ENCODE measurements at places on chromosomes 1 and 21.

- no peaks in the 10 kb centered on the region for H3K27me3 ChIP-seq
- no peaks in the 10 kb centered on the region for H3K36me3 ChIP-seq
- H3K4me3 ChIP-seq, result no peak overlapping the region
- DNase-seq, result no peak
These were observed 1.1 kb downstream of the HOOK1 start for GRCh38 chr1:59815892-59816291.

GRCh38 chr21:43814215-43815106 is 25.1 kb downstream of the RRP1 start:
- H3K4me3 ChIP-seq, result no peak overlapping the region
- no peak overlapping the region for H3K27ac ChIP-seq
- peaks cover 2% of the 10 kb centered on the region for H3K36me3 ChIP-seq
- no peak for DNase-seq
- no peaks in the 10 kb centered on the region for H3K4me1 ChIP-seq
- H3K27me3 ChIP-seq, result no peaks in the 10 kb centered on the region

DNA sequence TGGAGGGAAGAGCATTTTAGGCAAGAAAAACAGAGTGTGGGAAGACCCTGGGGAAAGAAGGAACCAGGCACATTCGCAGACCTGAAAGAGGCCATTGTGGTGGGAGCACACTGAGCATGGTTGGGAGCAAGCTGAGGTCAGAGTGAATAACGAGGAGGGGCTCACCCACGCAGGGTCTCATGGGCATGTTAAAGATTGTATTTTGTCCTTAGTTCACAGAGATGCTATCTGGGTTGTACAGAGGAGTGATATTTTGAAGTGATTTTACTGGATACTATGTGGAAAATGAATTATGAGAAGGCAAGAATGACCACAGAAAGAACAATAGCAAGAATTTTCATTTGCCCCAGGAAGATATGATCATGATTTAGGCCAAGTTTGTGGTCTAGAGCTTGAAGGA is 578.3 kb upstream of the NR5A2 start:
- no peak overlapping the region for H3K27ac ChIP-seq
- H3K4me3 ChIP-seq, result no peak overlapping the region
- no peaks in the 10 kb centered on the region for H3K4me1 ChIP-seq
- H3K27me3 ChIP-seq, result no peaks in the 10 kb centered on the region

DNA sequence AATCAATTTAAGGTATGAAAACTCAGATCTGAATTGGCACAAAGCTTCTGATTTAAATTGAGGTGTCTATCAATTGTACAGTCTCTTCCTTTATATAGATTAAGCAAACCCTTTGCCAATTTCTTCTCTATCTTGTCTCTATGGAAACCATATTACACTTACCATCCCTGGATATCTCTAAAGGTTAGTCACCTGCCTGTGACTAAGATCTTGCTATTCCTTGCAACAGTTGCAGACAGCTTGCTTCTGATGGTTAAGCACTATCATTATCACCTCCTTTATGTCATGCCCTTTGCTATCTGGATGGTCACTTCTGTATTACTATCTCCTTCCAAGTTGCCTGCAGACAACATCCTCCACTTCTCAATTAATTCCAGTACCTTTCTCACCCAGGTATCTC is 998.6 kb upstream of the B3GALT2 start:
- H3K4me1 ChIP-seq, result no peaks in the 10 kb centered on the region
- H3K36me3 ChIP-seq, result no peaks in the 10 kb centered on the region
- no peak overlapping the region for H3K27ac ChIP-seq
- H3K27me3 ChIP-seq, result peaks cover 1% of the 10 kb centered on the region
- H3K4me3 ChIP-seq, result no peak overlapping the region

DNA sequence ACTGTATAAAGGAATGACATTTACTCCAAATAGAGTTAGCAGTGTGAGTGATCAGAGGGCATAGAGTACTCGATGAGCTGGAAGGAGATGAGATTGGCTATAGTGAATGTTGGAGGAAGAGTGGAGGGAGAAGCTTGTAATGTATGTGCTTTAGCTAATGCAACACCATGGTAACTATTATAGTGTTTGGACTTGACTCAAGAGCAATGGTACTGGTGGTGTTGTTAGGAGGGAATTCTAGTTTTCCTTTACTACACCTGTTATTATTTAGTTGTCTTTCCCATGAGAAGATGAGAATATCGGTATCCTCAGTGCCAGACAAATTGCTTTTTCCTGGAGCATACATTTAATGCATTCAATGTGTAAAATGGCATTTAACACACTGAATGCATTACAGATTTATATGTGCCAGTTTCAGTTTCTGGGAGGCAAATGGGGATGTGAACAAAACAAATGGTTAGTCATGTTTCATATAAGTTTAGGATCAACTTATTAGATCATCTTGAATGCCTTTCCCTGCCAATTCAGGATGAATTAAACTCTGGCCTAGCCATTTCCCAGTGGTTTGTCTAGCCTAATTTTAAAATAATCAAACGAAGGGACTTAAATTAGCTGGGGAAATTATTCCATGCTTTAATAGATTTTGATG is 291.1 kb upstream of the ADAMTS5 start:
- no peak overlapping the region for H3K27ac ChIP-seq
- peaks cover 1% of the 10 kb centered on the region for H3K27me3 ChIP-seq
- H3K4me3 ChIP-seq, result no peak overlapping the region
- no peaks in the 10 kb centered on the region for H3K36me3 ChIP-seq
- no peak for DNase-seq

DNA sequence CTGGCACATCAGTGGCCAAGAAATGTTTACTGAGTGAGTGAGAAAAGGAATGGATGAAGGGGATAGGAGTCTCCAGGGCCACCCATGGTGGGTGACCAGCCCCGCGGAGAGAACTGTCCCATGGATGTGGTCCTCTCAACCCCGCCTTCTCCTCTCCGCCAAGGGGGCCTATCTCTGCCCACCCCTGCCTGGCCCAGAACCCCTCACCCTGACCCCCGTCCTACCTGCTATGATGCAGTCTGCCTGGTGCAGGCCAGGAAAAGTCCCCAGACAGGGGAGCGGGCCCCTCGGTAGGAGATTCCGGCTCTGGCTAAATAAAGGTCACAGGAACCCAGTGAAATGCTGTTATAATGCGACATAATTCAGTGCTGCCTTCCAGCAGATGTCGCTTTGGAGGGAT is 107.6 kb downstream of the PTPRU start:
- no peak overlapping the region for H3K4me3 ChIP-seq
- no peaks in the 10 kb centered on the region for H3K4me1 ChIP-seq
- no peak overlapping the region for H3K27ac ChIP-seq
- H3K36me3 ChIP-seq, result no peaks in the 10 kb centered on the region
- no peaks in the 10 kb centered on the region for H3K27me3 ChIP-seq

- H3K4me1 ChIP-seq, result no peaks in the 10 kb centered on the region
- no peaks in the 10 kb centered on the region for H3K36me3 ChIP-seq
- H3K27ac ChIP-seq, result no peak overlapping the region
These were observed 22.3 kb downstream of the C1orf146 start for GRCh38 chr1:92240034-92240433.

GRCh38 chr1:181255270-181255929 is 166.9 kb downstream of the IER5 start:
- H3K27ac ChIP-seq, result no peak overlapping the region
- peaks cover 3% of the 10 kb centered on the region for H3K4me1 ChIP-seq
- no peaks in the 10 kb centered on the region for H3K27me3 ChIP-seq
- H3K36me3 ChIP-seq, result no peaks in the 10 kb centered on the region
- no peak for DNase-seq
- H3K4me3 ChIP-seq, result no peak overlapping the region

- no peaks in the 10 kb centered on the region for H3K36me3 ChIP-seq
- DNase-seq, result no peak
- no peak overlapping the region for H3K4me3 ChIP-seq
These were observed 3.3 kb downstream of the GCSAML start for GRCh38 chr1:247552231-247552630.

GRCh38 chr1:17653728-17654351 is 101.3 kb upstream of the ACTL8 start:
- H3K27me3 ChIP-seq, result no peaks in the 10 kb centered on the region
- no peaks in the 10 kb centered on the region for H3K4me1 ChIP-seq
- peak overlapping the region; percentile 49 for H3K27ac ChIP-seq

DNA sequence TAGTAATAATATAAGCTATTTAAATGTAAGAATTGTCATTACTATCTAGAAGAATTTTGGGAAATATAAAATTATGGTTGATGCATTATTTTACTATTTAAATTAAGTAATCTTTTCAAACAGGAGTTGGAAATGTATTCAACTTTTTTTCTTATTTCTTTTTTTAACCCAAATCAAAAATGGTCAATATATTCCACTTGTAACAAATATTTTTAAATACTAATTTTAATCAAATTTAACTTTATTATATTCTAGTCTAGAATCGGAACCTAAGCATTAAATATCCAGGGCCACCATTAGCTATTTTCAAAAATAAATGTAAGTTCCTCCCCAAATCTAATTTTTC is 37.2 kb upstream of the S1PR1 start:
- no peak for DNase-seq
- no peak overlapping the region for H3K4me3 ChIP-seq
- H3K4me1 ChIP-seq, result no peaks in the 10 kb centered on the region
- H3K27me3 ChIP-seq, result no peaks in the 10 kb centered on the region

DNA sequence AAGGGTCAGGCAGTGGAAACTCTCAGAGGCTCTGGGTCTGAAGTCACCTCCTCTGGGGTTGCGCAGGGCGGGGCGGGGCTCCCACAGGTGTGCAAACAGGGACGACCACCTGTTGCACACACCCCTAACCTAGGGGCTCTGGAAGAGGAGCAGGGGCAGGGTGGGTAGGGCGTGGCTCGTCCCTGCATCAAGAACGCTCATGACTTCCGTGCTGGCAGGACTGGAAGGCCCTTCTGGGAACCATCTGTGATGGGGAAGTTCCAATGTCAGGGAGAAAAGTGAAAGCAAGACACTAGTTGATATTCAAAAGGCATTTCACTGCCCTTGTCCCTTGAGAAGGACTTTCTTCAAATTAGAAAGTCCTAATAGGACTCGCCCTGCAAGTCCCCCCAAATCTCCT is 22.1 kb upstream of the CLSTN1 start:
- no peaks in the 10 kb centered on the region for H3K36me3 ChIP-seq
- H3K4me1 ChIP-seq, result no peaks in the 10 kb centered on the region
- H3K27ac ChIP-seq, result no peak overlapping the region
- H3K27me3 ChIP-seq, result no peaks in the 10 kb centered on the region

GRCh38 chr1:69109277-69109676 is 458.4 kb upstream of the LRRC7 start:
- no peaks in the 10 kb centered on the region for H3K27me3 ChIP-seq
- H3K4me3 ChIP-seq, result no peak overlapping the region
- H3K36me3 ChIP-seq, result no peaks in the 10 kb centered on the region
- DNase-seq, result no peak

DNA sequence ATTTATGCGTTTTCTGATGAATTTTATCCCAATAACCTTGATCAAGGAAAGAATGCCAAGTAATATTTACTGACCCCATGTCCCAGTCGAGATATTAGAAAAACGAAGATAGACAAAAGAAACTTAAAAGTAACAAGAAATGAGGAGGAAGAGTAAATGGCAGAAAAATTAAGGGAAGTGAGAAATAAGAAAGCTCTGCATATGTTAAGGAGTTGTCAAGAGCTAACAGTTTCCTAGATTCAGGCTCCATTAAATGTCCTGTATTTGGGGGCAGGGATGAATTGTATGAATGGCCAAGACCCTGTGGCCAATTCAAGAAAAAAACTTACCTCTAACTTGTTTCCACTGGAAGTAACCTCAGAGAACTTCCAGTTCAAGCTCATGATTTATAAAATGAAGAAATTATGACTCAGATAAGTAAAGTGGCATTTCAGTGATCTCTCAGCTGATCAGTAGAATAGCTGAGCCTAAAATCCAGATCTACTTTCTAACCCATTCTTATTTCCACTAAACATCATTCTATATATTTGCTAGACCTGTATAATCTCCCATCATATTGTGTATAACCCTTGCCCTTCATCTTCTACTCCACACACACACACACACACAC is 73.2 kb downstream of the ZC3H11B start:
- no peaks in the 10 kb centered on the region for H3K36me3 ChIP-seq
- H3K27me3 ChIP-seq, result no peaks in the 10 kb centered on the region
- no peak overlapping the region for H3K27ac ChIP-seq
- no peak for DNase-seq

DNA sequence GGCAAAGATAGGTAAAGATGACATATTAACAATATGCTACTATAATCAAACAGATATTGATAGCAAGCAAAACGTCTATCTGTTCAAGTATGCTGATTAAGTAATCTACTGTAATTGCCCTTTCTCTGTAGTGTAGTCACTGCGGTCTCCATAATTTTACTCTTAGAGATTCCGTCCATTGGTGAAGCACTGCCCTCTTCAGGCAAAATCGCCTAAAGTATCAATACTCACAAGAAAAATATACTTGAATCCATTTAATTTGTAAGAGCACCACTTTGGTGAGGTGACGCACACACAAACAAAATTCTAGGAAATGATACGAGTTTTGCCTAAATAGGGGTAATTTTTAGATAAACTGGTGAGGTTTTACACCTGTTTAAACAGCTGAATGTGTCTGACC is 434.6 kb upstream of the CHRM3 start:
- no peak overlapping the region for H3K4me3 ChIP-seq
- no peaks in the 10 kb centered on the region for H3K4me1 ChIP-seq
- H3K27me3 ChIP-seq, result no peaks in the 10 kb centered on the region
- H3K27ac ChIP-seq, result no peak overlapping the region

- H3K27me3 ChIP-seq, result no peaks in the 10 kb centered on the region
- H3K36me3 ChIP-seq, result no peaks in the 10 kb centered on the region
- no peak for DNase-seq
- H3K4me1 ChIP-seq, result no peaks in the 10 kb centered on the region
These were observed 614.6 kb upstream of the PLXNA2 start for GRCh38 chr1:208858738-208859137.

Data from aorta (tissue), 5 donors.